ENCODE measurements at places on chromosomes 1 and 21.
A peak's percentile ranks its signal among the peaks of the same experiment; 100 is the strongest.

DNA sequence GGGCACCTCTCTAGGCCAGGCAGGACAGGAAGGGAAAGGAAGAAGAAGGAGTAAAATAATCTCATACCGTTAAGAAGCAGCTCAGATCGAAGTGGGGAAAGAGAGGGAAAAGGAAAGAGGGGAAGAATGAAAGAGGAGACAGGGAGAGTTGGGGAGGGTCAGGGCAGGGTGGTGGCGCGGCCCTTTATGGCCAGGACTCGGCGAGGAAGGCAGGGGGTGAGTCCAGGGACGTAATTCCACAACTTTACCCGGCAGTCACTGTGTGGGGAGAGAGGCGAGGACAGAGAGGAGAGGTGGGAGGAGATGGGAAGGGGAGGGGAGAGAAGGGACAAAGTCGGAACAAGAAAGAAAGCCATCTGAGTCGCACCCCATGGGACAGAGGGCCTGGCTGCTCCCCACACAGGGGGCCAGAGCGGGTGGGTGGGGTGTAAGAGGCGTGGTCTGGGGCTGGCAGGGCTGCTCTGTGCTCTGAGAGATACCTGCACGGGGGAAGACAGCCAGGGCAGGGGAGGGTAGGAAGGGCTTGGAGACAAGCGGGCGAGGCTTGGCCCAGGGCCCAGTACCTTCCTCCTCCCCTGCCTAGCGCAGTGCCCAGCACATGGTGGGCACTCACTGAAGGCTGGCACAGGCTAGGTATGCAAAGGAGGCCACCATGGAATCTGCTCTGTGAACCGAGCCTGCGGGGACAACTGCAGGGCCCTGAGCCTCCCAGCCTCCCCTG lies 49.4 kb downstream of the KIF21B start:
- no peak for DNase-seq

DNA sequence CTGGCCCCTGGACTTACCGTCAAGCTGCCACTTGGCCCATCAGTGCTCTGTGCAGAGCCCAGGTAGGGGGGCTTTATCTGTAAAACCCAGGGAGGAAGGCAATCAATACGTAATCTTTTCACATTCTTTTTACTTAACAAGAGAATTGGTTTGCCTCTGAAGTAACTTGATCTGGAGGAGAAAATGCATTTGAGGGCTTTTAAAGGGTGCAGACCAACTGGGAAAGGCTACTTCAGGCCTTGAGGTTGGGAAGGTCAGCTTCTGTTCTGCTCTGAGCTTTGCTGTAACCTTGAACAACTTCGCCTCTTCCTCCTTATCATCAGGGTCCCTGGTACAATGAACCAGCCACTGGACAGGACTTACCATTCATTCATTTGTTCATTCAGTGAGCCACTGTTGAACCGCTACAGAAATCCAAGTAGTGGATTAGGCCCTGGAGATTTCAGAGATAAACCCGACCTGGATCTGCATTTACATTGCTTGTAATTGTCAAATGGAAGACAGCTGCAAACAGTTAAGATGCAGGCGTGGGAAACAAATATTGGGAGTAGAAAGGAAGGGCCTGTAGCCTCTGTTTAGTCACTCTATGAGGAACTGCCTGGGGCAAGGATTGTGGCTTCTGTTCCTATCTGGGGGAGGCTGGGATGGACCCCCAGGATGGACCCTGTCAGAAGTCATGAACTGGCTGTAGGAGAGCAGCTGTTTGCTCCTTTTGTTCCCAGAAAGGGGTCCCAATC lies 90.9 kb downstream of the MAN1C1 start:
- no peak for DNase-seq

DNA sequence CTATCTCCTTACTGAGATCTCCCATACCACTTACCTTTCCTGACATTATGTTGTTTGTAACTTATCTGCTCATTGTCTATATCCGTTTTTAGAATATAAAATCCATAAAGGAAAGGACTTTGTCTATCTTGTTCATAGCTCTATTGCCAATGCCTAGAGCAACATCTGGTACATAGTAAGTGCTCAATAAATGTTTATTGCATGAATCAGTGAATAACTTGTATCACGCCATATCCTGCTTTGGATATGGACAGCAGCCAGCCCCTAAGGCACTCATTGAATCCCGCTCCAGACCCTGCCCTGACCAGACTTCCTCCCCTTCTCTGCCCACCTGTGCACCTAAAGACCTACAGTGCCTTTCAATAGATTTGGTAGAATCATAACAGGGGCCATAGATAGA lies 298.1 kb upstream of the PLXNA2 start:
- DNase-seq, result no peak

DNA sequence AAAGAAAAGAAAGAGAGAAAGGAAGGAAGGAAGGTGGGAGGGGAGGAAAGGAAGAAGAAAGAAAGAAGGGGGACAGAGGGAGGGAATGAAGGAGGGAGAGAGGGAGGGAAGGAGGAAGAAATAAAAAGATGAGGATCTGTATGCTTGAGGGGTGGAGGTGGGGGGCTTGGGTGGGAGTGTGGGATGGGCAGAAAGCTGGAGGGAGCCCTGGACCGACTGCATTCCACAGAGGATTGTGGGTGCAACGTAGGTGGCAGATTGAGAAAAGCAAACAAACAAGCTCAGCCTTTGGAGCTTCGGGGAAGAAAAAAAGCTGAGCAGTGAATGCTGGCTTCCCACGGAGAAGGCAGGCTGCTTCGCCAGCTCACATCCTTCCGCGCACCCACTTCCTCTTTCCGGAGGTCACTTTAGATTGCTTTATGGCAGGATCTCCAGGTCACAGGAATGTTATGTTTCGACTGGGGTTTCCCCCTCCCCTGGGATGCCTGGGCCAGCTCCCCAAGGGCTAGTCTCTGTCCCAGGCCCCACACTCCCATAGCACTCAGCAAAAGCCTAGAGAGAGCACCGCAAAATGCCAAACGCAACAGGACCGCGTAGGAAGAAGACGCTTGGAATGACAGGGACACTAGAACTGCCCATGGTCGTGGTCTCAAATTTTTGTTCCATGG lies 20.7 kb upstream of the LGALS8 start:
- peak; percentile 9 for DNase-seq

- no peak for DNase-seq
Observed at GRCh38 chr1:1324084-1324523, 356 bp downstream of the INTS11 start.

DNA sequence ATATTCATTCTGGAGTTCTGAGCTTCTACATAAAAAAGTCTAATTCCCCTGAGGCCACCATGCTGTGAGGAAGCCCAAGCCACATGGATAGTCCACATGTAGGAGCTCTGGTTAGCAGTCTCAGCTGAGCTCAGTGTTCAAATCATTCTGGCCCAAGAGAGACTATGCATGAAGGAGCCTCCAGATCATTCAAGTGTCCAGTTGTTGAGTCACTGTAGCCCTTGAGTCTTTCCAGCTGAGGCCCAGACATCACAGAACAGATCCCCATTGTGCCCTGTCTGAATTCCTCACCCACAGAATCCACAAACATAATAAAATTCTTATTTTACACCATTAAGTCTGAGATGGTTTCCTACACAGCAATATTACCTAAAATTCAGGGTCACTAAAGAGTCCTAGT lies 107.0 kb upstream of the NGF start:
- no peak for DNase-seq

GRCh38 chr1:25472471-25472870 lies 41.8 kb downstream of the MACO1 start:
- no peak for DNase-seq

Data from GM06990 (cell line).